CD4-positive, CD25-positive, alpha-beta regulatory T cell (primary cell): ENCODE measurements at places on chromosomes 11 and 22.

DNA sequence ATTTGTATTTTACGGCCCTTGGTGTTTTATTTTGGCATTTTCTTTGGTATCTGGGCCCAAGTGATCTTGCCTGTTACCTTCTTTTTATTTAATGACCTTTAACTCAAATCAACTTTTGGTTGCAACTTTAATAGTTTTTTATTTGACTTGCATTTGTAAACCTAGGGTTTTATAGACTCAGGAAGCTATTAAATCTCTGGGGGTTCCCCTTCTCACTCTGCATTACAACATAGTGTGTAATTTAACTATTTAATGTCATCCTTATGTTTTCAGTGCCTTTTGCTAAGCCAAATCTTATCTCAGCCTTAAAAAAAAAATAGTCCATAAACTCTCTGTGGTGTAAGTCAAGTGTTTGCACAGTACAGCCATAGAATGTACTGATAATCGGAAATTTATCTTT lies 3.4 kb downstream of the FJX1 start:
- DNase-seq = no peak

GRCh38 chr22:44735518-44736428 lies 16.6 kb upstream of the ARHGAP8 start:
- DNase-seq = peak; percentile 70

DNA sequence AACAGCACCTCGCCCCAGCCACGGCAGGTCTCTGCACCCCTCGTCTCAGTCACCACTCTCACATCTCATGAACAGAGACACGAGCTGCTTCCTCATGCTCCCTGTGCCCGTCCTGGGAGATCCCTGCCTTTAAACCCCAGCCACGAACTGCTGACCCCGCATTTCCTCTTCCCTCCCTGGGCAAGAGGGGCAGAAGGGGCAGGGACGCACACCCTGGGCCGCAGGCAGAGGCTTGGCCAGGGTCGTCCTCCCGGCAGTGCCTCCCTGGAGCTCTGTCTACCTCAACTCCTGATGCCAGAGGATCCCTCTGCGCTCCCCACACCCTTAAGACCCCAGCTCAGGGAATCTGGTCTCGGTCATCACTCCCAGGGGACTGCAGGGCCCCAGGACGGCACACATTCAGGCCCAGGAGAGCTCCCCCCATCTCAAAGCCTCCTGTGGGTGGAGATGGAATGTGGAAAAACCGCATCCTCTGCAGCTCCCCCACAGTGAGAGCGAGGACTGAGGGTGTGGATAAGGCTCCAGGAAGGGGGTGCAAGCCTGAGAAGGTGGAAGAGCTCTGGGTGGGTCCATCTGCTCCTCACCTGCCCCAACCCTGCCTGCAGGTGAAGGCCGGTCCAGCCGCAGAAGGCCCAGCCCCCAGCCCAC lies 1.2 kb downstream of the BID start:
- no peak for DNase-seq

DNA sequence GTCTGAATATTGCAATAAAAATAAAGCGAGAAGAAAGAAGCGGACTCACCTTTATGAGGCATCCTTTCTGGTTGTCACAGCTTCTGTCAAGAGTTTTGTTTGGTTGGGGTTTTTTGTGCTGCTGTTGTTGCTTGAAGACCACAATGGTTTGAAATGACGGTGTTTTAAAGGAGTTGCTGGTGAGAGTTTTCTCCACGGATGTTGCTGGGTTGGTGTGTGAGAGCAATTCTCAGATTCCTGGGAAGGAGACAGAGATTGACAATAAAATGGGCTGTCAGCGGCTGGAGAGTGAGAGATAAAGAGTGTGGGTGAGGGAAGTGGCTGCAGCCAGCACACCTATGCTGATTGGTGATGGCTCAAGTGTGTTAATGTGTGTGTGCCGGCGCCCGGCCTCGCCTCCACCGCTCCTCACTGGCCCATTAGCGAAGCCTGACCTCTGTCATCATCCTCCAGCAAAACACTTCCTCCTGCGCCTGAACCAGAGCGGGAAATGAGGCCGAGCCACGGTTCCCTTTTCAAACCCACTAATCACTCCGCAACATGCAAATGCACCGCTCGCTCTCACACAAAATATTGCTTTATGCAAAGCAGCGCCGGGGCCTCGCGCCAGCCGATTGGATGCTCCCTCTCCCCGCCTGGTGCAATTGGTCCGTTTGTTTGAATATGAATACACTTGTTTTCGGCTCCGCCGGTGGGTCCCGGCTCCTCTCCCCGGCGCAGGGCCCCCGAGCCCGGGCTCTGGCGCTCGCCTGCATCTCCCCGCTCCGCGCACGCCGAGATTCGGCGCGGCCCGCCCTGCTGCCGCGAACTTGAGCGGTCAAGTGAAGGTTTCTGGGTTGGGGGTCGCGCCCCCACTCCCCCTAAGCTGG lies at the start of gene PAX6:
Gene PAX6 (minus strand): TSS at position 544 of the 869 bp plus-strand sequence. CDS start 4,911 bp downstream, outside the sequence.
- DNase-seq = peak; percentile 45

- DNase-seq = no peak
Measured at GRCh38 chr11:80155412-80156017, 714.7 kb upstream of the TENM4 start.

GRCh38 chr11:113263458-113264259 lies 50.7 kb upstream of the TTC12 start:
- no peak for DNase-seq

GRCh38 chr22:28231441-28231840 lies 312.4 kb upstream of the PITPNB start:
- no peak for DNase-seq

GRCh38 chr22:19927696-19928095 lies 13.9 kb upstream of the COMT start:
- no peak for DNase-seq

DNA sequence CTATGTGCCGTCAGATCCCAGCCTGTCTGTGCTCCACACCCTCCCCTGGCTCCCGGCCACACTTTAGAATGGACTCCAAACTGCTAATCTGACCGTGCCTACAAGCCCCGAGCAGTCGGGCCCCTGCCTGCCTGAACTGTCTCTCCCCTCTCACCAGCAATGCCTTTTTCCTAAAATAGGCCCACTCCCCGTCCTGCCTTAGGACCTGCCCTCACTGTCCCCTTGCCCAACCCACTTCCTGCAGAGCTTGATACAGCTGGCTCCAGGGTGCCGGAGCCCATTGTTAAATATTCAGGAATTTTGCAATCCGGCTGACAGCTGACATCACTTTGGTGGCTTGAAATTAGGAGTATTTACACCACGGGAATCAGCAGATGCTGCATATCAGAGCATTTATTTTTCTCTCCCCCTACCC lies 21.4 kb downstream of the MN1 start:
- DNase-seq = no peak

- DNase-seq = no peak
Measured at GRCh38 chr11:30579415-30580175, 6.6 kb downstream of the MPPED2 start.

DNA sequence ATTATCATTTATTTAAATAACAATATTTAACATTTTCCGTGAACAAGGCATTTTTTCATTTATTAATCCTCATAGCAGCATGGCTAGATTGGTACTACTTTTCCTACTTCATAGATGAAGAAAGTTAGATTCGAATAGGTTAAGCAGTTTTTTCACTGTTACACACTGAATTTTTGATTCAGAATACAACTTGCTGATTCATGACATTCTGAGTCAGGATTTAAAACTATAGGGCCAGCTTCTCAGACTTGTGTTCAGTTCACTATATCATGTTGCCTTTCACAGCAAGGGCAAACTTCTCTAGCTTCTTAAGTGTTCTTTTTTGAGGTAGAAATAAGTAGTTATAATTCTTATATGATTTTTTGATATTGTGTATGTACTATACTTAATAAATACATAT lies 31.5 kb downstream of the CYP2R1 start:
- no peak for DNase-seq

DNA sequence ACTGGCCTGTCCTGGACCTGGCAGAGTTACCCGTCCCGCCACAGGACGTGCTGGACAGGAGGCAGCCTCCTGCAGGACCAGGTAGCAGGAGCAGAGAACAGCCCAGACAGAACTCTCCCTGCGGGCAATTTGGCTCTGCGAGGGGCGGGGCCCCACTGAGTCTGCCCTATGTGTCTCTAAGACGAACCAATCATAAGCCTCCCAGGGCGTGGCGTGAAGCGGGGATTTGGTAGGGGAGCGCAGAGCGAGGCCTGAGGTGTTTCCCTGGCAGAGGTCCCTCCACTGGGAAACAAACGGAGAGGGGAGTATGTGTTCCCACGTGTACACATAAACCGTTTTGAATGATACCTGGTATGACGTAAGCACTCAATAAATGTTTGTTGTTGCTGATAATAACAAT lies 7.4 kb downstream of the CD82 start:
- no peak for DNase-seq

DNA sequence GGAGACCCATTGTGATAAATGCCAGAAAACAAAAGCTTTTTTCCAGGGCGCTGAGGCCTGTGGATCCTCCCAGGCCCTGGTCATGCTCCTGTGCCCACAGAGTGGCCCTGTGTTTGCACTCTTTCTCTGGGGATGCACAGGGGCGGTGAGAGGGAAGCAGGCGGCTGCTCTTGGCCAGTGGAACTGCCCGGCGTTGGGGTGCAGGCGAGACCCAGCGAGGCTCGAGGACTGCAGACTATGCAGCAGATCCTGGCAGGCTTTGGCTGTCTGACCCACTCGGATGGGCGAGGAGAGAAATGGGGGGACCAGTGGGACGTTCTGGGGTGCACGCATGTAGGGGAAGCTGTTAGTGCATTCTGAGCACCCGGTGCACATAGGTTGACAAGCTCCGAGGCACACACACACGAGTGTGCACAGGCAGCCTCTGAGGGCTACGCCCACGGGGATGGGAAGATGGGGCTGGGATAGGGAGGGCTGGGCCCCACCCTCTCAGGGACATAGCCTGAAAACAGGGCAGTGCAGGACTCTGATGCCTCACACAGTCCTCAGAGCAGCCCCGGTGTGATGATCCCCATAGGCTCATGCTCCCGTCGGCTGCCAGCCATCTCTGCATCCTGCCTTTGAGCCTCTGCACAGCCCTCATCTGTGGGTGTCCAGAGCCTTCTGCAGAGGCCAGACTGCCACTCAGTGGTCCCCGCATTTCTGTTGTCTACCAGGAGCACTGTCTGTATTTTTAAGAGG lies 1233.5 kb downstream of the BRD1 start:
- no peak for DNase-seq

- no peak for DNase-seq
Measured at GRCh38 chr22:43293655-43294392, 49.3 kb downstream of the SCUBE1 start.

DNA sequence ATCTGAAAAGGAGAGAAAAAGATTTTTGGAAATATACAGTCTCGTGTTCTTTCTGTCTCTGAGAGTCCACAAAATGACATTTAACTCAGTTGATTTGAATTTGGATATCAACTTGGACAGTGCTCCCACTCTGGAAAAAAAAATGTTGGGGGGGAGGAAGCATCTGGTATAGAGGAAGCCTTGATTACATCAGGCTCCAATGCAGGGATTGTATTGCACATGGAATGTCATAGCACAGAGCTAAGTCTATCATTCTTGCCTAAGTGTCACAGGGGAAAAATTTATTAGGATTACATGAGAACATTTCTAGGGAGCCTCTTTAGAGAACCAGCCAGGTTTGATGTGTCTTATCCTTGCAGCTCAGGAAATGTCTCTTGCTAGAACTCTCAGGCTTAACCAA lies 23.0 kb downstream of the MS4A6A start:
- no peak for DNase-seq

GRCh38 chr11:5124891-5125620 lies 13.1 kb downstream of the OR52A5 start:
- DNase-seq = no peak

GRCh38 chr11:69864686-69865661 lies 45.8 kb upstream of the FGF3 start:
- DNase-seq = no peak
